Stimulated activated CD4-positive, alpha-beta T cell treated with anti-CD3 and anti-CD28 coated beads, Interleukin-4, amount 100 ng/mL, for 4 hours (primary cell): ENCODE measurements at places on chromosomes 5 and 9.

DNA sequence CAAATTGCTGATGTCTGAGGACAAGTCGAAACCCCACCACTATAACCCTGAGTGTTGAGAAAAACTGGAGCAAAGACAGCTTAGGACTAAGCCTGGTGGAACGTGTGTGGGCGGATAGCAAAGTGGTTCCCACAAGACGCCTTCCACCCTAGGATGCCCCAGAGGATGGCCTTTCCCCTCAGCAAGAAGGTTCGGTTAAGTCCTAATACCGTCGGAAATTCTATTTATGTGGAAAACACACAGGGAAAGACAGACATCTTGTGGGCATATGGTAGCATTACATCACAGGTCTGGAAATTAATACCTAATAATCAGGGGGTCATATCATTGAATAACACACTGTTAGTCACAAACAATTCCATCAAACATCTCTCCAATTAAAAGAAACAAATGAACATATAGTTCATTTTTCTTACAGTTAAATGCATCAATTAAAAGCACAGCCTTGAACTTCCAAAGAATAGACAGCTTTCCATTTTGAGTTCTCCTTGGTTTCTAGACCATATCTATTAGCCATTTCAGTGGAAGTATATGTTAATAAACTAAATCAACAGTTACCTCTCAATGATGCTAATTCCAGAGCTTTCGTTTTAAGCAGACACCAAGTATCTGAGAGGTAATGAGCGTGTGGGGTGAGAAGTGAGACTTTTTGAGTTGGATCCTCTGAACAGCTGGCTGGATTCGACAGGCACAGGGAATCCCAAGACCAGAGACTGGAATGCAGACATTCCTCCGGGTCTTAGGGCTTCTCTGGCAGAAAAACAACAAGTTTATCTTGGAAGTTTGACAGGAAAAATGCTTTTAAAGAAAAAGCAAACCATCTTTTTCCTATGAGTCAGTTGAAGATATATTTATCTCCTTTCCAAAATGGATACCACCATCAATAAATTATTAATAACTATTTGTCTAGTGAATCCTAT lies 2.9 kb upstream of the ICE1 start:
- DNase-seq: no peak

DNA sequence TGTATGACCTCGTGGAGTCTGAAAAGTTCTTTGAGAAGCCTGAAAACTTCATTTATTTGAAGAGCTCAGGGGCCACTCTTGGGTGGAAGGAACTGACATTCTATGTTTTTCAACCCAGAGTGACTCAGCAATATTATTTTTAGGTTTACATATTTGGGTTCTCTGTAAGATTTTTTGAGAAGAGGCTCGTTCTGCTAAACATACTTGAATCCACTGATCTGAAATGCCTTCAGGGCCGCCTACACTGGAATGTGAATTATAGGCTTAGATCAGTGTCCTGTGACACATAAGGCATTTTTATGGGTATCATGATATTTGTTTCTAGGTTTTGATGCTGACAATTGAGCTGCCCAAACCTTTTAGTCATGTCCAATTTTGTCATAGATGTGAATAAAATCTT lies 86.2 kb downstream of the PSAT1 start:
- no peak for DNase-seq

- no peak for DNase-seq
Measured at GRCh38 chr9:133027134-133027533, 3.7 kb upstream of the GTF3C5 start.

GRCh38 chr5:142304013-142304701 lies 20.7 kb downstream of the SPRY4 start:
- no peak for DNase-seq

GRCh38 chr9:29211003-29211579 lies 1637.8 kb upstream of the C9orf72 start:
- no peak for DNase-seq

- DNase-seq: no peak
Measured at GRCh38 chr9:78351816-78352215, 54.9 kb downstream of the PSAT1 start.

DNA sequence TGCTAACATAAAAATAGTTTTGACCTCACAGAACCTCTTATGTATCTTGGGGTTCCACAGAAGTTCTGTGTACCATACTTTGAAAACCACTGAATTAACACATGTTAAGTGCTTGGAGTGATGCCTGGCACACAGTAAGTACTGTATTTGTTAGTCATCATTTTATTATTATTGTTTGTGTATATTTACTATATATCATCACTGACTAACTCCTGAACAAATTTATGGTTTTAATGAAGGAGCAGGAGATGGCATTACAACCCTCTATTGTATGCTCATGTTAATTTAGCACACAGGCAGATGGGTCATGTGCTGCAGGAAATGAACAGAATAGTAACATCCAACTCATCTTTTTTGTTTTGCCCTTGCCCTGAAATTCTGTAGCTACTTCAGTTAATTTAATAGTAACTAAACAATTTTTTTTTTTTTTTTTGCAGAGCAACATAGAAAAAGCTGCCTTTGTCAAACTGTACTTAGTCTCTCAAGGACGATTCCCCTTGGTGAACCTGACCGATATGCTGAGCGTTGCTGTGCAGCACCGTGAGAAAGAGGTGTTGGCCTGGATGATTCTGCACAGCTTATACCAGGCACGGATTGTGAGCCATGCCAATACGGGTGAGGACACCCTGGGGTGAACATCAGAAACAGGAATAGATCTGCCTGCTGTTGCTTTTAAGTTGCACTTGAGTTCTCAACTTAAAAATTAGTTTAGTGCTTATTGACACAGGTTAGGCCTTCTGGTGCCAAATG lies 45.4 kb downstream of the HACD4 start:
- no peak for DNase-seq

DNA sequence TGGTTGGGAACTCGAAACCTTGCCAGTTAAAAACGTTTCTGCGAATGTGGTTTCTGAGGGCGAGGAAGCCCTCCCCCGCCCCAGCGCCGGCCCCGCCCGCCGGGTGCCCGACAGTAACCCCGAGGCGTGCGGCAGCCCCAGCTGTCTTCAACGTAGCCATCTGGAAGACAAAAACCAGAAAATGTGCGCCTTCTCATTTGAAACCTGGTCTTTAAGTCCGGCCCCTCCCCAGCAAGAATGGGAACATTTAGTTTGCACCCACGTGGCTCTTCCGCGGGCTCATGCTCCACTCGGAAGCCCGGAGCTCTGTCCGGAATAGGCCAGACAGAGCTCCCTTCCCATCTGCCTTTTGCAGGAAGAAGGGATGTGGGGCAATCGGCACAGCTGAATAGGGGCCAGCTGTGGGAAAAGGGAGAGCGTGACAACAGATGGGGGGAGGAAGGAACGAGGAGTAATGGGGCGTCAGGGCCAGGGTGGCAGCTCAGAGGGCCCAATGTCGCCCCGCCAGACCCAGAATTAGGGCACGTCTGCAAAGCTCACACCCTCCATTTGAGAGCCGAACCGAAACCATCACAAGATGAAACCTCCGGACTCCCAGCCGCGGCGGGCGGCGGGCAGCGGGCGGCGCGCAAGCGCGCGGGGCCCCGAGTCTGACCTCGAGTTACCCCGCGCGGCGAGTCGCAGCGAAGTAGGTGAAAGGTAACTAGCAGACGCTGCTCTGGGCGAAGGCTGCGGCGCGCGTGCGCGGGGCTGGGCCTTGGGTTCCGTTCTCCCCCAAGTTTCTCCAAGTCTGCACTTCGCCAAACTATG lies 63.4 kb upstream of the ABCA1 start:
- peak; percentile 78 for DNase-seq

GRCh38 chr5:163544836-163545235 lies 39.4 kb downstream of the MAT2B start:
- no peak for DNase-seq

- no peak for DNase-seq
Measured at GRCh38 chr9:137490532-137491186, 31.5 kb upstream of the NSMF start.

DNA sequence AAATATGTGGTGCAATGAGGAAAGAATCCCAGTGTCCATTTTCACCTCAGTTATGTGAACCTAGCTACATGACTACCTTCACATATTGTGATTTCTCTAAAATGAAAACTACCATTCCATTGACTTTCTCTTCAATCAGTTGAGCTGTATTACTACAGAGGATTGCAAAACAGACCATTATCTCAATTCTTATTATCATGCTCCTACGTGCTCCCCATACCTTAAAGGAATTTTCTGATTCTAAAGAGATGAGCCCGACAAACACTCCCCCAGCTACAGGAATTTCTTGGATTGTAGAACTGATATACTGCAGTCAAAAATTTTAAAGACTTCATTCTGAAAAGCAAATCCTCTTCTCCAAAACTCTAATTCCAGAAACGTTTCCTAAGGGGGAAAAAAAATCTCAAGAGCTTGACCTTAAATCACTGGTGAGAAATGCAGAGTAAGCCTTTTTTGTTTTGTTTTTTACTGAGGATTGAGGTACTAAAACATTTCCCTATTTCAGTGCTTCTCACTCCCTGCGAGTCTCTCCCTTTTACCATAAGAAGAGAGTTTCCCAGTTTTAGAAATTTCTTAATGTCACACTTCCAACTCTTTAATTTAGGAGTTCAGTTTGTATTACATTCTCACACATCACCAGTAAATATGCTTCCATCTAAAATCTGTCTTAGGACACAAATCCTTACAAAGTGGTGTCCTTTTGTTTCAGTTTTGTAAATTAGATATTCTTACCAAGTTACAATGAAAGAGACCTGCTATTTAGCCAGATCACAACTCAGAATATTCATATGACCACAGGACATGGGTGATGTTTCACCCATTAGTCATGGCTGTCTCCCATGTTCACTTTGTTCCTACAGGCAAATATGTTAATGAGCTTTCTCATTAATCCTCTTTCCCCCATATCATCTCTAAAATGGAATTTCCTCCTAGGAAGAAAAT lies 203.8 kb downstream of the TSSK1B start:
- no peak for DNase-seq

DNA sequence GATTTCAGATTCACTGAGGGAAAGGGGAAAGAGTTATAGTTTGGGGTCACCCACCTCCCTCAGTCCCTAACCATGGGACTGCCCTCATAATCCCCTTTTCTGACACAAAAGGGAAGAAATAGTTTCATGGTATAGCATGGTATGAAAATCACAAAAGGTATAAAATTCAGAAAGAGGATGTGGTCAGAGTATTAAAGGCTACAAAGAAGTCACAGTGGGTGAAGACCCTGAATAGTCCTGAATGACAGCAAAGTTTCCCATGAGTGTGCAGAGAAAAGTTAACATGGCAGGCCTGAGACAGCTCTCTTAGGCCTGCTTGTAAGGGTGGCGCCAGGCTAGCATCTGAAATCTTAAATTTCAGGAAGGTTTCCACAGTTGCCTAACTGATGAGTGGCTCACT lies 290.6 kb upstream of the ZNF608 start:
- no peak for DNase-seq

DNA sequence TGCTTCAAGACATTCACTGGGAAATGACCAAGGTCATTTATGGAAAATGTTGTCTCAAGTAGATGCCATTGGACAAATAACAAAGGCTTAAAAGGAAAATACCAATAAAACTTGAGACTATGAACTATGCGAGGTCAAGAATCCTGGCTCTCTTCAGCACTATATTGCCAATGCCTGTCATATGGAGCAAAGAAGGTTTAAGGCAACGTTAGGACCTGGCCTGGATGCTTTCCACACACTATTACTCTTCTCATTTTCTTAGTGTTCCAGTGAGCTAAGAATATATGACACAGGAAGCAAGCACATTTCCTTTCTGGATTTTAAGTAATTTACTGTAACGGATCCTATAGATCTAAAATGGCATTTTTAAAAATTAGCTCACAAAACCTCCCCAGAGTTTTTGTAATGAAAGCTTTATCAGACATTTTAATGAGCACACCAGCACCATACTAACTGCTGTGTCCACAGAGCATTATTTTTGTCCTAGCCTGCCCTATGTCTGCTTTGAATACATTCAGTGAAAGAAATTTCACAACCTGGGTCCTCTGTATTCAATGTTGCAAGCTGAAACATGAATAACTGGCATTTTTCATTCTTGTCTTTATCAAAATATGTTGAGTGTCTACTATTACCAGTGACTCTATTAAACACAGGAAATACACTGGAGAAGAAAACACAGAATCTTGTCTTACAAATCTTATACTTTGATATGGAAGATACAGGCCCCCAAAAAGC lies 315.6 kb downstream of the CETN3 start:
- no peak for DNase-seq

DNA sequence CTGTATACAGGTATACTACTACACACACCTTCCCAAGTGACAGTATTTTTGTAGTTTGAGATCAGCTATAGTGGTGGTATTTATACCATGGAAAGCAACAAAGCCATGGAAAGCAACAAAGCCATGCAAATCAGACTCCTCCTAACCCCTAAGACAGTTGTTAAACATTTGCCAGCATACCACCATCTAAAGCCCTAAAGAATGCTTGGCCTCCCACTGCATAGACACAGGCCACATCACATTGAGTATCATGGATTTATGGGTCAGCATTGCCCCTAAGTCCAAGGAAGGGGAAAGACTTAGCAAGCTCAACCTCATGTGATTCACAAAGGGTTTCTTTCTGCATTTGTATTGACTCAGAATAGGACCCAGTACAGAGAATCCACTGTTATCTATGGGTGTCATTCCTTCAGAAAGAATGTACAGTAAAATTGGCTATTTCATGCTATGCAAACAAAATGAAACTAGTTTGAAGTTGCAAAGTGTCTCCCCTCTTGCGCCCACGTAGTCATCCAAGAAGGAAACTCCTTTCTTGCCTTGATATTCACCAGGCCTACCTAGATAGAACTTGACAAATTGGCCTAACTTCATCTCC lies 70.4 kb upstream of the IQGAP2 start:
- no peak for DNase-seq

DNA sequence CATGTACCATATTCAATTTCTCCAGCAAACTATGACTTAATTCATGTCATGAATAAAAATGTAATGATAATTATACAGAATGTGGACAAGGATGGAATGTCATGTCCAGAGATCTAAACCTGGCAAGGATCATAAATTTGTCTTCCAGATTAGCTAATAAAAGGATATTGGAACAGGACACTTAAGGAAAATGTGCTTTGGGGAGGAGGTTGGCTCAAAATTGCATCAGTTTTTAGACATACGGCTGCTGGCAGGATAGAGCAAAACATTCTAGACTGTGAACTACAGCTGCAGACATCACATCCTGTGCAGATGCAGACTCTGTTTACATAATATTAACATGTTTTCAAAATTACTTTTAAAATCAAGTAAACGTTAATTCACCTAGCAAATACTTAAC lies 248.4 kb downstream of the TLR4 start:
- DNase-seq: no peak

- DNase-seq: no peak
Measured at GRCh38 chr9:84266087-84266561, 74.4 kb downstream of the SLC28A3 start.

- DNase-seq: no peak
Measured at GRCh38 chr5:146690880-146691355, 174.9 kb upstream of the GPR151 start.

GRCh38 chr5:107670087-107670931 lies 428 bp downstream of the EFNA5 start:
- no peak for DNase-seq
